MCF 10A (cell line): ENCODE measurements at places on chromosomes 13 and 19. TPM values are rescaled to one million over a fixed set of nuclear protein-coding genes. Genes with fewer than 3 reads are reported as not detected.
A peak's percentile ranks its signal among the peaks of the same experiment; 100 is the strongest.

PEAK3 gene
- not detected in 2 replicates for total RNA-seq

ZFR2 gene
- total RNA-seq = not detected in 2 replicates

ZNF728 gene
- not detected in 2 replicates for total RNA-seq

ZNF836 gene
- 4.3 and 7.7 TPM in 2 replicates for total RNA-seq

C19orf12 gene
- total RNA-seq = 20.2 and 21.6 TPM in 2 replicates

SNRNP70 gene
- 199 and 200 TPM in 2 replicates for total RNA-seq

- no peak for DNase-seq
Observed at GRCh38 chr13:100159584-100159983, 70.7 kb downstream of the PCCA start.

GRCh38 chr13:46569456-46569855 is 16.5 kb downstream of the LRCH1 start:
- DNase-seq = no peak

DNA sequence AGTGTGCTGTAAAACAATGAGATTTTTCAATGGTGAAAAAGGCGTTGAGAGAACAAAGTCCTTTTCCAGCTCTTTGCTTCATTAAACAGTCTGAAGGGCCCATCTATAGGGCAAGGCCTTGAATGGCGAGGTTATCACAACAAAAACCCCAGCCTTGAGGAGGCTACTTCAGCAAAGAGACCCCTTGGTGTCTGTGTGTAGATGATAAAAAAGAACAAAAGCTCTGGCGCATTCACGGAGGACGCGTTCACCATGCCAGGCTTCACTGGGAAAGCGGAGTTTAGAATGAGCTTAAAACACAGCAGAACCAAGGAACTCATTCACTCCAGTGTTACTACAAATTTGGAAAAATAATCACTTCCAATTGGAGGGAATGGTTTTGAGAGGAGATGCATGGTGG is 530.0 kb upstream of the ARGLU1 start:
- no peak for DNase-seq

DNA sequence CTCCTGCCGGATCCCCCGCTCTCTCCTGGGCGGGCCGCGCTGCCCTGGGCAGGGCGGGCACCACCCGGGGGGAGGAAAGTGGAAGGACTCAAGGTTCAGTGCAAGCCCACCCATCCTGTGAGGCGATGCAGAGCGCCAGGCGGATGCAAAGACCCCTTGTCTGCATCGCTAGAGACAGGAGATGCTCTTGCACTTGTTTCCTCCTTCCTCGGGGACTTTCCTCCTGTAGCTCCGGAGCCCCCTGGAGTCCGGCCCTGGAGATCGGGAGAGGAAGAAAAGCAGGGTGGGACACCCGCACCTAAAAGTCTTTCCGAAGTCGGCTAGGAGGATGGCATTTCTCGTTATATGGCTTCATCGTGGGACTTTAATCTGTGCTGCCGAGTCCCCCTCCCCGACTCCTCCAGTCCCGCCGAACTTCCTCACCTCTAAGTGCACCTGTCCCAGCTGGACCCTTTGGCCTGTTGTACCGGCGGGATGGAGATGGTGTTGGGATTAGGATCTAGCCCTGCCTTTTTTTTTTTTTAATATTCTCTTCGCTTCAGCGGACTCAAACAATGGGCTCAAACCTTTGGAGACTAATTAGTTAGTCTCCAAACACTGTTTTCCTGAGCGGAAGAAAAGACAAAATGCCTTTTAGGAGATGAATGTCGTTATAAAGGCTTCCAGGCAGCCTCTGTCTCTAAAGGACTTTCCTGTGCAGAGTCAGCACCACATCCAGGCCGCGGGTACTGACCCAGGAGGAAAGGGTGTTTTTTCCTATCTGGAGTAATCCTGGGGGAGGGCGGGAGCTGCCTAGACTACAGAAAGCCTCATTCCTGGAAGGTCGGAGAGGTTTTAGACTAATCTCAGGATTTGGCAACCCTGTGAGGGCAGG is 725 bp downstream of the FAM124A start:
- no peak for DNase-seq

DNA sequence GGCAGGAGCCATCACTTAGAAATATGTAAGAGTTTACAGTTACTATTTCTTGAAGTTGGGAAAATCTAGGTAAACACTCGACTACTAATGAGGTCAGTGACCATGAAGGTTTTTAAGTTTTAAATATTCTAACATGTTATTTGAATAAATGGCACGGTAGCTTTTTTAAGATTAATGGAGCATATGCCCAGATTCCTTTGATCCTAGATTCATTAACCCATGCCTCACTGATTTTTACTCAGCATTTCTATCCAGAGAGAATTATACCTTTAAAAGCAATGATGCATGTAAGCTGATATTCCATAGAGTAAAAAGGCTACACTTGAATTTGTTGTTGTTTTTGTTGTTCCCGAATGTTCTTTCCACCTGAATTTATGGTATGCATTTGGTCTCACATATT is 541.4 kb downstream of the DACH1 start:
- DNase-seq = no peak

DNA sequence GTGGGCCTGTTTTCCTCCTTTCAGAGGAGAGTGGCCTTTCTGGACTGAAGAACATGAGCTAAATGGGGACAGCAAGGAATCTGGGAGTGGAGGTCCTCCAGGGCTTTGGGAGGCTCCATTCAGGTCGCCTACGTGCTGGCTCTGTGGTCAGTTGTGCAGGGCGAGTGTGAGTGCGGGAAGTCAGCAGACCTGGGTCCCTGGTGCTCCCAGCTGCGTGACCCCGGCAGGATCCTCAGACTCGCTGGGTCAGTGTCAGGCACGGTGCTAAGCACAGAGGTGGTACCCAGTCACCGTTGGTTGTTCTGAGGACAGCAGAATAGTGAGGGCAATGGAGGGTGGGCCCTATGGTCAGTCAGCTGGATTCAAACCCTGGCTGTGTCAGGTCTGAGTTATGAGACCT is 85.8 kb downstream of the SIPA1L3 start:
- no peak for DNase-seq

DNA sequence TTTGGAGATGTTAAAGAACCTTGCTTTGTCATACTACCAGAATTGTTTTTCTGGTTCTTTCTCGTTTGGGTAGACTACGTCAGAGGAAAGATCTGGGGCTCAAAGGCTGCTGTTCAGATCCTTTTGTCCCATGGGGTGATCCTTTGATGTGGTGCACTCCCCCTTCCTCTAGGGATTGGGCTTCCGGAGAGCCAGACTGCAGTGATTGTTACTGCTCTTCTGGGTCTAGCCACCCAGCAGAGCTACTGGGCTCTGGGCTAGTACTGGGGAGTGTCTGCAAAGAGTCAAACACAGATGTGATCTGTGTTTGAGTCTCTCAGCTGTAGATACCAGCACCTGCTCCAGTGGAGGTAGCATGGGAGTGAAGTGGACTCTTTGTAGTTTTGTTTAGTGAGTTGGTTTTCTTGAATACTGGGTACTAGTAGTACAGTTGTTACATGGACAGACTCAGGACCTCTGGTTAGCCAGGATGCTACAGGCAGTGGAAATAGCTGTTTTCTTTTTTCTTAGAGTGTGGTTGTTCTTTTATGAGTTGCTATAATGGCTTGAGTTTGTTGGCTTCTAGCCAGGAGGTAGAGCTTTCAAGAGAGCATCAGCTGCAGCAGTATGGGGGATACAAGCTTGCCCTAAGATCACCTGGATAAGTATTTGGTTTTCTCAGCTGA is 34.4 kb downstream of the DNAJC15 start:
- DNase-seq = peak; percentile 60

DNA sequence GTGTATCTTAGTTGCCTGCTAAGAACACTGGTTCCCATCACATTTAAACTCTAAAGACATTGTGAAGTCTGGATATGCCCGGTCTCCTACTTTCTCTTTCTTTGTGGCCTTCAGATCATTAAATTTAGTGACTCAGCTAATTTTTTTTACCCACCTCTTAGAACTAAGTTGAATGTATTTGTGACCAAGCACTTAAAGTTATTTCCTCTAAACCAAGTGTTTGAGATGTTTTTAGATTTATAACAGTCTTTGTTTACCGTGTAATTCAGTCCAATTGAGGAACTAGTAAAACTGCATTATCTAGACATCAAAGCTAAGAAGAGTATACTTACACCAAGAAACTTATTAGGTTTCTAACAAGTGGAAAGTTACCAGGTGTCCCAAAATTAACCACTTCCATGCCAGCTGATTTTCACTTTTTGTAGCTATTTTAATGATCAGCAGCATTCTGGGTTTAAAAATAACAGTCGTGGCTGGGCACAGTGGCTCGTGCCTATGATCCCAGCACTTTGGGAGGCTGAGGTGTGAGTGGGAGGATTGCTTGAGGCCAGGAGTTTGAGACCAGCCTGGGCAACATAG is 53.1 kb downstream of the ARHGAP35 start:
- no peak for DNase-seq

DNA sequence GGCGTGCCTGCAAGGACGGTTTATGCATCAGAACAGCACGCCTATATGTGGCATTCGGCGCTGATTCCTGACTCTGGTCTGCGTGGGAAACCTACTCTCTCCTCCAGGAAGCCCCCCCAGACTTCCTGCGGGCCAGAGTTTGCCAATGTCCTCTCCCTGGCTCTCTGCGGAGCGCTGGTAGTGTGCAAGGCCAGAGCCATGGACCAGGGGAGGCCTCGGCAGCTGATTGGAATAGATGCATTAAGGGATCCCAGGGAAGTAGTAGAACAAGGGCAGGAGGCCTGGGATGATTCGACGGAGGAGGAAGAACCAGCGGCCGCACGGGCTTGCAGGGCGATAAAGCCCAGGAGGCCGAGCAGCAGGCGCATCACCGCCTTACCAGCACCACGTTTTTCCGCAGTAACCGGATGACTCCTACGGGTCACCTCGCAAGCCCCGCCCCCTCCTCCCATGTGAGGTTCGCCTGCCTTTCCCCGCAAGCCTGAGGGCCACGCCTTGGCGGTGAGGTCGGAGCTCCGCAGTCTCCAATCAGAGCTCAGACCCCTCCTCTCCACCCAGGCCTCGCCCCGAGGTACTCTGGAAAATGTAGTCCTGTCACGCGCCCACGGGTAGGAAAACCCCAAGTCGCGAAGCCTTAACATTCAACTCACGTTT is 5.0 kb downstream of the CLEC11A start:
- DNase-seq = no peak
